ENCODE measurements at places on chromosomes 7 and 10.

DNA sequence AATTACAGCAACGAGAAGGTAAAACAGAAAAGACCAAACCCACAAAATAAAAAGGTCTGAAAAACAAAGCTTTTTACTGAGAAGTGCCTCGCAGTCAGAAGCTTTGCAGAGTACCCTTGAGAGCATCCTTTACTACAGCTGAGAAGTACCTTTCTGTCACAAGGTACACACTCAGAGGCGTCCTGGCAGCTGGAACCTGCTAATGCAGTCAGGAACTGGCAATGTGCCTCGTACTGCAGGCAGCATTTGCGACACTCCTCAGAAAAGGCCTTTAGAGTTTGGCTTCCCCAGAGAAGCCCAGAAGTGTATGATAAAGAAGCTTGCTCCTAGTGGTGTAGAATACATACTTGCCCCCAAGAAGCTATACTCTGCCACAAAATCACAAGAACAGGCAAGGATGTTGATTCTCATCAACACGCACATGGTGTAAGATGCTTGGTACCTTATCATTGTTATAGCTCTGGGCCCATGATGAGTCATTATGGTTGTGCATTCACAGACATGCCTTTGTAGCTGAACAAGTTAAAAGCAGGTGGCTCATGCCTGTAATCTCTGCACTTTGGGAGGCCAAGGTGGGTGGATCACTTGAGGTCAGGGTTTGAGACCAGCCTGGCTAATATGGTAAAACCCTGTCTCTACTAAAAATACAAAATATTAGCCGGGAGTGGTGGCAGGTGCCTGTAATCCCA is 2.0 kb upstream of the GTPBP4 start:
- DNase-seq: no peak

- DNase-seq: no peak
Measured at GRCh38 chr7:89857767-89858166, 296.5 kb upstream of the STEAP1 start.

DNA sequence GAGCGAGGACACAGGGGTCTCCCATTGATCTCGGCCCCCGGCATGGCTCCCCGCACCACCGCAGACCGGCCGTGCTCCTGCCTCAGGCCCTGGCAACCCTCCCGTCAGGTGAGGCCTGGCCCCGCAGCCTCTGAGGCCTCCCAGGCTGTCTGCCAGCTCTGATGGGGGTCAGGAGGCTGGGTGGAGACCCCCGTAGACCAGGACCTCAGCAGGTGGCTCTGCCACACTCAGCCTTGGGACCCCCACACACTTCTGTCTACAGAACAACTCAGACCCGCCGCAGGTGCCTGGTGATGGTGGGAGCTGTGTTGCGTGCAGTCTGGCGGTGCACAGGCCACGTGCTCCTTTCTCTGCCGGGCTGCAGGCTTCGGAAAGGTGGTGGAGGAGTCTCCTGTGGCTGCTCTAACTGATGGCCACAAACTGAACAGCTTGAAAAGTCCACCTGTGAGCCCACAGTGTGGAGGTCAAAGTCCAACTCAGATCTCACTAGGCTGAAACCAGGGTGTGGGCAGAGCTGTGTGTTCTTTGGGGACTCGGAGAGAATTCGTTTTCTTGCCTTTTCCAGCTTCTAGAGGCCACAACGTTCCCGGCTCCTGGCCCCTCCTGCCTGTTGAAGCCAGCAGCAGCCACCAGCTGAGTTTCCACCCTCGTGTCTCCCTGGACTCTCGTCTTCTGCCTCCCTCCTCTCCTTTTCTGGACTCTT is 62.5 kb downstream of the PWWP2B start:
- DNase-seq: no peak

DNA sequence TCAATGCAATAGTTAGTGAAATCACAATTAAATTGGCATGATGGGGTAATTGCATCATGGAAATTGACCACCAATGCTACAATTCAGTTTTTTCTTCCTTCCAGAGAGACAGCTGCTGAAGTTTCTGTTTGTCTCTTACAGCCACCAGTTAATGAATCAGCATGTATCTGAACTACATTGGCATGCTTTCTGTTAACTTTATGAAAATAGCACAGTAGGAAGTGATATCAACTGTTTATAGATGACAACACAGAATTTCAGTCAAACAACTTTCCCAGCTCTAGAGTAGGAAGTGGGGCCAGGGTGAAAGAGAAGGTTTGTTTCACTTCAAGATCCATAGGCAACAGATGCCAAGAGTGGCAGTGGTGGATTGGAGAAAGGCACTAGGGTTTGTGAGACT is 339.6 kb upstream of the VWC2 start:
- DNase-seq: no peak

- no peak for DNase-seq
Measured at GRCh38 chr7:13794581-13794980, 194.9 kb downstream of the ETV1 start.

DNA sequence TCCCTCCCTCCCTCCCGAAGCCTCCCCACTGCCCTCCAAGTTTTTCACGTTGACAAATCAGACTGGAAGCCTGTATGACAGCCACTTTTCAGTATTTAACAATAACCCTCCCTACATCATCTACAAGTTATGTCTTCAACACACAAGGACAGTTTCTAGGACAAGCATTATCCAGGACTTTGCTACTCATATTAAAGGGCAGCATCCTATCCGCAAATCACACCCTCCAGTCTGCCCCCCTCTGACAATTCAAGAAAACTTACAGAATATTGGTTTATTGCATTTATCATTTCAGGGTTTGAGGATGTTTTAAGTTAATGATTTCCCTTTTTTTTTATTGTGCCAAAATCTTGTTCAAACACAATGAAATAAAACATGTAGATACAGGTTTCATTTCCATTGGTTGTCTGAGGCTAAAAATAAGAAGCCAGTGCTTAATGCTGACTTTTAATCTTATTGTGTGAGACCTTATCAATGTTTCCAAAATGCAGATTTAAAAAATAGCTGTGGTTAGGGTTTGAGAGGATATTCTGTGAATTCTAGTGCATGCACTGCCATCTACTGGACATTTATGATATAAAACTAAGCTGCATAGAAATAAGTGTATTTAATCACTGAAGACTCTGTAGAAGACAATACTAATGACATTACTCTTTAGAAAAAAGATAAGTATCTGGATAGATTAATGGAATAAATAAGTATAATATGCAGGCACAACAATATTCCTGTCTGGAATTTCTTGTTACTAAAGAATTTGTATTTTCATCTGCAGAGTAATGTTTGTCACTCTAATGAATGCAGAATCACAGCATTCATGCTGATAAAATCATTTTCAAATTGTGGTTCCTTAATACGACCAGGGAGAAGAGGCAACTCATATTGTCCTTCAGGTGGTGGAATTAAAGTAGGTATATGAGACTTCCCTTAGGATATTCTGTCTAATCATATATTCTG is 64.1 kb downstream of the CAV1 start:
- no peak for DNase-seq

GRCh38 chr7:53431901-53432300 is 396.5 kb downstream of the POM121L12 start:
- no peak for DNase-seq

DNA sequence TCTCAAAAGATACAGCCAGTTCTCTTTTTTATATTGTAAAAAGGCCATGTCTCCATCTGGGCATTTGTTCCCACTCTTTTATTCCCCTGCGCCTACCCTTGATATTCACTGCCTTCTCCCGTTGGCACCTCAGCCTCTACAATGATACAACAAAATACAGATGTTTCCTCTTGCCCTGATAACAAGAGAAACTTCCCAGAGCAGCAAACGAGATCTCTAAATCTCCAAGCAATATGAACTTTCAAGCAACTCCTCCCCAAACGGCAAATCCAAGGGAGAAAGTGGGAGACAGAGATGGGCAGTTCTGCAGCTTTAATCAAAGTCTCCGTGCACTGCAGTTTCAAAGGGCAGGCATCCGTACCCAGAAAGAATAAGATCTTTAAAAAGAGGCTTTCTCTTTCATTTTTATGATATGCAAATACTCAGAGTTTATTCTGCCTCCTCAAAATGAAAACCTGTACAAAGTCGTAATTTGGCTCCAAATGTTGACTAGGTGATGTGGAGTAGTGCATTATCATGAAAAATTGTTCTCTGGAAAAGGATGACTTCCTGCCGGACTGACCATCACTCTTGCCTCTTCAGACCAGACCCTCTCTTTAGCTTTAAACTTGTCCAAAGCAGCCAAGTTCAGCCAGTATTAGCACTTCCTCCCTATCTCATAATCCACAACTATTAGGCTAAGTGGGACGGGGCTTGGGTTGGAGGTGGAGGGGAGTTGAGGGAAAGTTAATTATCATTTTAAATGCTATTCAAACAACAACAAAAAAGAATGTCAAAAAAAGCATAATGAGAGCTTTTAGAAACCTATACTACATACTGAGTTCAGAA is 682 bp downstream of the HGF start:
- DNase-seq: no peak

DNA sequence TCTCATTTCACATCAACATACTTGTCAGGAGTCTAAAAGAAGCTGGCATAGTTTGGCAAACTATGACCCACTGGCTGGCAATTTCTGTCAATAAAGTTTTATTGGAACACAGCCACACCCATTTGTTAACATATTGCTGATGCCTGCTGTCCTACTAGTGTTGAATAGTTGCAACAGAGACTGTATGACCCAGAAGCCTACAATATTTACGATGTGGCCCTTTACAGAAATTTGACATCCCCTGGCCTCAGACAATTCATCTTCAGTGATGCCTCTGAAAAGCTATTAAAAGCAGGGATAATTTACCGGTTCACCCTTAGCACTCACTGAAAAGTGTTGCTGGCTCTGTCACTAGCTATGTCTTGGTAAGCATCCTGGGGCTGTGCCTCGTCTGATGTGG is 155.2 kb downstream of the ARID5B start:
- DNase-seq: no peak

DNA sequence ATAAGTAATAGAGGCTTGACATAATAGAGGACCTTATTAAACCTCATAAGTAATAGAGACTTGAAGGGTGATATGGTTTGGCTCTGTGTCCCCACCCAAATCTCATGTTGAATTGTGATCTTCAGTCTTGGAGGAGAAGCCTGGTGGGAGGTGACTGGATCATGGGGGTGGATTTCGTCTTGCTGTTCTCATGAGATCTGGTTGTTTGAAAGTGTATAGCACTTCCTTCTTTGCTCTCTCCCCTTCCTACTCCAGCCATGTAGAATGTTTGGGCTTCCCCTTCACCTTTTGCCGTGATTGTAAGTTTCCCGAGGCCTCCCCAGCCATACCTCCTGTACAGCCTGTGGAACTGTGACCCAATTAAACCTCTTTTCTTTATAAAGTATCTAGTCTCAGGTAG is 8.6 kb downstream of the KIFBP start:
- no peak for DNase-seq

GRCh38 chr7:156656598-156656997 is 16.0 kb downstream of the RNF32 start:
- no peak for DNase-seq

GRCh38 chr10:27660711-27661110 is 84.9 kb downstream of the MKX start:
- no peak for DNase-seq

GRCh38 chr10:130971123-130971435 is 340.4 kb downstream of the TCERG1L start:
- DNase-seq: no peak

- DNase-seq: no peak
Measured at GRCh38 chr7:158943713-158944112, 87.4 kb downstream of the DYNC2I1 start.

GRCh38 chr10:17802976-17803375 is 6.2 kb upstream of the MRC1 start:
- no peak for DNase-seq

- DNase-seq: no peak
Measured at GRCh38 chr7:154871507-154871906, 131.4 kb downstream of the PAXIP1 start.

DNA sequence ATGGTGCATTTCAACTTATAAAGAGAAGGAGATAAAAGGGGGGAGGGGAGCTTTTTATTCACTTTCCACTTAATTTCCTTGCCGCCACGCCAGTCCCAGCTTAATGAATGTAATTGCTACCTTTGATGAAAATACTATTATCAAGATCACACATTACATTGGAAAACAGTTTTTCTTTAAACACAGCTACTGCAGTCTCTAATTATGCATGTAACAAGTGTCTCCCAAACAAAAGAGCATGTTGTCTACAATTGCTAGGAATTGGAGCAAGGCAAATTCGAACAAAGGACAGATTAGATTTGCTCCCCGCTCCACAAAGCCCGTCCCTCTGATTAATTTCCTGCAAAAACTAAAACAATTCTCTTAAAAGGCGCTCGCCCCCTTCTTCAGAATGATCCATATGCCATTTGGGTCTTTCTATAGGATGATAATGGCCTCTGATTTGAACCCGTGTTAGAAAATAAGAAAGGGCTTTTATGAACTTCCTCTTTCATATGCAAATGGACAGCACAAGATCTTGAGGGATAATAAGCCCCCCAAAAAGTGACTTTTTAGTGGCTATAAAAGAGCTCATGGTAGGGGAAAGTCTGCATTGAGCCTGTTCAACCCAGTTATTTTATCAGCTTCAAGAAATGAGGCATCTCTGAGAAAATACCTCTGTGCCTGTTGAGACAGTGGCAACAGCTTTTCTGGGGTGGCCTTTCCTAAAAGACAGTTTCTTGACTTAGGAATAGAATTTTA is 60.6 kb downstream of the ACADSB start:
- no peak for DNase-seq

DNA sequence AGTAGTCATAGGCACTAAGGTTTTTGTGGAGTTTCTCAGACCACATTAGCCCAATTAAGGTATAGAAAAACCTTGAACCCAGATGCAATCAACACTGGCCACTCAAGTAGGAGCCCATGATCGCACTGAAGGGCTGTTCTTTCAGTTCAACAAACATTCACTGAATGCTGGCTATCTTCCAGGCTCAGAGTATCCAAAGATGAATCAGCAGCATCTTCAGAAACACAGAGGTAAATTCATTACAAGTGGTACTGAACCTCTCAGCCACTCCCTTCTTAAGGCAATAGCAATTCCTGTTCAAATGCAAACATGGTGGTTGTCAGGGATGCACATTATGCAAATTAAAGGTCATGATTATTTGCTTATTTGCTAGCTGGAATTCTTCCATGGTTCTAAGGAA is 17.1 kb downstream of the KCNK18 start:
- no peak for DNase-seq

DNA sequence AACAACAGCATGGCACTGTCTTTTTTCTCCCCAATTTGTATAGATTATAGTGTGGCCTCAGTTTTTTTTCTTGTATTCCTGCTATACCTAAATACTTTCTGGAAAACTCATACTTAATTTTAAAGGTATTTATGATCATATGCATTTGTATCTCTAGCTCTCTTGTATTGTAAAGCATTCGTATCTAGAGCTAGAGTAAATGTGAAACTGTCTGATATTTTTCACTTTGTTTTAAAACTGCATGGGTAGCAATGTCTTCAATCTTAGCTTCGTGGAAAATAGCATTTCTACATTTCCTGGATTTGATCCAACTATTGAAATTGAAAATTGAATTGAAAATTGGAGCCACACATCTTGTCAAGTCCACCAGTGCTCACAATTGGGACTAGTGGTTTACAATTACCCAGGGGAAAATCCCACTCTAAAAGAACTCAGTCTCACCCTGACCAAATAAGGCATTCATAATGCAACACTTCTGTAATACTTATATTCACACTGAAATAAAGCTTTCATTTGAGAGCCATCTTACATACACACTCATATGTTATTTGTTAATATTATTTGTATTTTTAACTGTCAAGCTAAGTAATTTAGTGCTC is 51.3 kb upstream of the KLF6 start:
- DNase-seq: no peak

GRCh38 chr7:55129541-55130394 is 111.0 kb downstream of the EGFR start:
- DNase-seq: no peak

GRCh38 chr7:47497367-47498096 is 84.4 kb downstream of the TNS3 start:
- DNase-seq: no peak

- no peak for DNase-seq
Measured at GRCh38 chr7:24783698-24784097, 26.4 kb upstream of the GSDME start.

All from T-cell (primary cell).